ENCODE measurements at places on chromosomes 11 and 22.

DNA sequence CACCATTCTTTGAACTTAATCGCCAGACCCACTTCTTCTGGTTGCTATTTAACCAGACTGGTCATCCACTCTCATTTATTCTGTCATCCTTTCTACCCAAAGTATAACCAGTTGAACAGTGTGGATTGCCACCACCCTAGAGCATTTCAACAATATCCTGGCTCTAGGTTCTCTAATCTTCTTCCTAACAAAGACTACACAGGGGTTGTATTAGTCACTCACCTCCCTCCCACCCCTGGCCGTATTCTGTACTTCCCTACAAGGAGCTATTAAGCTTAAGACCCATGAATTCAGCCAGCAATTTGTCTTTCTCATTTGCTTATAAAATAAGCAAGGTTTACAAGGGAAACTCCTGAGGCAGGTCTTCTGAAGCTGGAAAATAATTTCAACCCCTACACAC, 46.9 kb upstream of the CEP126 start:
- DNase-seq = peak; percentile 35

GRCh38 chr22:45516923-45517675, 14.4 kb downstream of the FBLN1 start:
- no peak for DNase-seq

GRCh38 chr22:28917747-28918549, 34.6 kb downstream of the ZNRF3 start:
- DNase-seq = no peak

DNA sequence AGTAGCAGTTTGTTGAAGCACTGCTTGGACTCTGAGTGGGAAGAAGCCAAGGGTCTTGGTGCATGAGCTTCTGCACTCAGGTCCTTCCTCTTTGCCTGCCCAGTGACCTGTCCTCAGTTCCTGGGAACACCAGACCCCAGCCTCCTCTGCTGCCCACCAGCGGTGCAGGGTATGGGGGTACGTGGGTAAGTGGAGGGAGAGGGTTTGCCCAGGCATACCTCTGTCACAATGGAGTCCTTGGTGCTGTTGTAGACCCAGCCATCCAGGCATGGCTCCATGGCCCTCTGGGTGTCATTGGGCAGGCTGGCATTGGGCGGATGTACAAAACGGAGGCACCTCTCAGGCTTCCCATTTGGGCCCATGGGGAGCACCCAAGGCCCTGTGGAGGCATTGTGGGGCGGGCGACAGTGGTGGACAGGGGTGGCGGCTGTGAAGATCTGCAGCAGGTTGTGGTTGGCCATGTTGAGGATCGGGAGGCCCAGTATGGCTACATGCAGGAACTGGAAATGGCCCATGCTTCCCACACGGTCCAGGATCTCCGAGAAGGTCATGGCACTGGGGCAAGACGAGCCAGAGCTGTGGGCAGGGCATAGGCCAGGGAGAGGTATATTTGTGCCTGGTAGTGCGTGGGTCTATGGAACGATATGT, 1.1 kb downstream of the SLC22A8 start:
- no peak for DNase-seq

DNA sequence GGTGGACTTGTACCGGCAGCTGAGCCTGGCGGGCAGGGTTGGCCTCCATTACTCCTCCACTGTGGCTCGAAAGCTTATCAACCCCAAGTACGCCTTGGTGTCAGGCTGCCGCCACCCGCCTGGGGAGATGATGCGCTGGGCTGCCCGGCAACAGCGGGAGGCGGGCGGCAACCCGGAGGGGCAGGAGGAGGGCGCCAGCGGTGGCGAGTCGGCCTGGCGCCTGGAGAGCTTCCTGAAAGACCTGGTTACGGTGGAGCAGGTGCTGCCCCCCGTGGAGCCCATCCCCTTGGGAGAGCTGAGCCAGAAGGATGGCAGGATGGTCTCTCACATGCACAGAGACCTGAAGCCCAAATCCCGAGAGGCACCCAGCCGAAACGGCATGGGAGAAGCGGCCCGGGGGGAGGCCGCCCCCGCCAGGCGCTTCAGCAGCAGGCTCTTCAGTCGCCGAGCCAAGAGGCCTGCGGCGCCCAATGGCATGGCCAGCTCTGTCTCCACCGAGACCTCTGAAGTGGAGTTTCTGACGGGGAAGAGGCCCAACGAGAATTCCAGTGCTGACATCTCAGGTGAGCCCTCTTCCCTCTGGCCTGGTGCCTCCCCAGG, 26.7 kb downstream of the FAM83F start:
- no peak for DNase-seq

DNA sequence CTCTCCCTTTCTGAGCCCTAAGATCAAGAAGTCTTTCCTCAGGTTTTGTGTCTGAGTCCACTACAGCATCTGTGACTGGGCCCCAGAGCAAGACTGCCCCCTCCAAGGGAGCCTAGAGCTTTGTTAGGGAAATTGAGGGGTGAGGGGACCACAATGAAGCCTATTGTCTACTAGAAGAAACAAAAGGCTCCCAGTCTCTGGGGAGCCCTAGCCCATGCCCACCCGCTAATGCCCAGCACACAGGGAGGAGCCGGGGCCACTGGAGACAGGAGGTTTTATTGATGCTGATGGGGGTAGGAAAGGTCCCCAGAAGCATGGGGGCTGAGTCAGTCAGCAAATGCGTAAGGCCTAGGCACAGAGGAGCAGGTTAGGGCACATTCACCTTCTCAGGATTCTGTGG, 14.0 kb downstream of the RHOG start:
- no peak for DNase-seq

DNA sequence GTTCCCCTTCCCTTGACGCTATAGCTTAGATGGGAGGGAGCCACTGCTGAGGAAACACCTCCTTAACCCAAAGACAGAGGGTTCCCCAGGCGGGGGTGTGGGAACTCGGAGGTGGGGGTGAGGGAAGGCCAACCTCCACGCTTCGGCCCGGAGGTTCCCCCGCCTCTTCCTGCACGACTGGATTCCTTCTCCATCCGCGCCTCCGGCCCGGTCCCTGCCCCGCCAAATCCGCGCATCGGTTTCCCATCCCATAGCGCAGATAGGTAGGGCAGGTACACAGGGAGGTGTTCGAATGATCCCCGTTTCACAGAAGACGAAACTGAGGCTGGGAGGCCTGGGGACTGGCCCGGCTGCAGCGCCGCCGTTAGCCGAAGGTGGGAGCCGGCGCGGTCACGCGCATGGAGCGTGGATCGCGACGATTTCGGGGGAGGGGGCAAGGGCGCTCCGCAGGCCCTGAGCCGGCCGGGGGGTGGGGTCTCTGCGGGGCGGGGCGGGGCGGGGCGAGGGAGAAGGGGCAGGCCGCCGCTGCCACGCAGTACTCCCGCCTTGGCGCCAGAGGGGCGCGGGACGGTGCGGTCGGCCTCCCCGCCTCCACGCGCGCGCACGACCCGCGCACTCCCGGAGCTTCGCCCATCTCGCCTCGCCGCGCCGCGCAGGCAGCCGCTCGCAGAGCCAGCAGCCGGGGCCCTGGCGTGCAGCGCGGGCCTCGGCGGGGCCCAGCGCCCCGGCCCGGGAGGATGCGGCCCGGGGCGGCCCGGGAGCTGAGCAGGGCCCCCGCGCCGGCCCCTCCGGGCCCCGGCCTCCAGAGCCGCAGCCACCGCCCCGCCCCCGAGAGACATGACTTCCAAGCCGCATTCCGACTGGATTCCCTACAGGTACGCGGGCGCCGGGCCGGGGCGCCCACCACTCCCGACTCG, at the start of gene TUB:
Gene TUB, plus strand, starts transcription at position 538 of the 917 bp plus-strand sequence. Its CDS starts 300 bp downstream, at position 838.
- DNase-seq = no peak

DNA sequence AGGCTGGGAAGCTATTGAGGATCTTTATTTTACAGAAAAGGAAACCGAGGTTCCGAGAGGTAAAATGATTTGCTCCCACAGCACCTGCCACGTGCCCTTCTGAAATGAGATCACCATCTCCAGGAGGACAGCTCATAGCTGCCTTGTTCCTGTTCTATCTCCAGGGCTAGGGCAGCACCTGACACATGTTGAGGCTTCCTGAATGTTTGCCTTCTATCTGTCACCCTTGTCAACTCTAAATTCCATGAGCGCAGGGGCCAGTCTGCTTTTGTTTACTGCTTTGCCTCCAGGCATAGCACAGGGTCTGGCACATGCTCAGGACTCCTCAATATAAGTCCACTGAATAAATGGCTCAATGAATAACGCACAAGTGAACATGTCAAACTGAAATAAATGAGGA, 24.1 kb downstream of the ASCC2 start:
- no peak for DNase-seq

DNA sequence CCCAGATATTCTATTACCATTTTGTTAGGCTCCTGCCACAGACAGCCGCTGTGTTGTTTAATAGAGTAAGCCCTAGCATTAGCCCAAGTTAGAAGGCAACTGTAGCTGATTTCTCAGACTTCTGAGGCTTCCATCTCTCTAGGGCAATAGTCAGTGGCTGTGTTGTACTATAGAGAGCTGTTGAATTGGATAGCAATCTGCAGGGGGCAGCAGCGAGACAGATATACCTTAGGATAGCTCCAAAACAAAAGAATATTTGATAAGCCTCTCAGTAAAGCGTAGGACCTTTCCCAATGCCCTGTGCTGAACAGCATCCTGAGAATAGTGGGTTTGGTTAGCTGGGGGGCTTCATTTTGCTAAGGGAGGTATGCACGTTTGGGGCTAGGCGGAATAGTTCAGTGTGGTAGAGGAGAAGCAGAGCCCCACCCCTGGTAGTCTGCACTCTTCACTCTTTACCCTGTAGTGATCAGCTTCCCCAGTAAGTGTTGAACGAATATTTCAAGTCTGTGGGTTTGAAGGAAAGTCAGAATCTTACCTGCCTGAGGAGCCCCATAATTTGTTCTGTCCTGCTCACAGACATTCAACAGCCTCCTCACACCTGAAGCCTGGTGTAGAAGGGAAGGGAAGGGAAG, 515.1 kb downstream of the INSC start:
- no peak for DNase-seq

- no peak for DNase-seq
Measured at GRCh38 chr22:29195964-29196666, 9.6 kb upstream of the EMID1 start.

DNA sequence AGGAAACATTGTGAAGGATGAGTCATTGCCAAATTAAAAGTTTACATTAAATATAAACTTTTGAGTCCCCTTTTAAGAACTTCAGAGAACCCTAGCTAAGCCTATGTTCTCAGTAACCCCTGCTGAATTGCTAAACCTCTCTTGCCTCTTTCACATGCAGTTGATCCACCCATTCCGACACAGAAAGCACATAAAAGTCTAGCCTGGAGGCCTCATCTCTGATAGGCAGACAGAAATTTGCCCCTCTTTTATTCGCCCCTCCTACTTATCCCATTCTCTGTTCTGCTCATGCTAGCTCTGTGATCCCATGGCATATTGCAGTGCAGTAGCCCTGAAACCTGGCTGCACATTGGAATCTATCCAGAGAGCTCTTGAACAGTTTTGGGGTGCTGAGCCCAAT, 58.2 kb upstream of the PDE3B start:
- DNase-seq = no peak

DNA sequence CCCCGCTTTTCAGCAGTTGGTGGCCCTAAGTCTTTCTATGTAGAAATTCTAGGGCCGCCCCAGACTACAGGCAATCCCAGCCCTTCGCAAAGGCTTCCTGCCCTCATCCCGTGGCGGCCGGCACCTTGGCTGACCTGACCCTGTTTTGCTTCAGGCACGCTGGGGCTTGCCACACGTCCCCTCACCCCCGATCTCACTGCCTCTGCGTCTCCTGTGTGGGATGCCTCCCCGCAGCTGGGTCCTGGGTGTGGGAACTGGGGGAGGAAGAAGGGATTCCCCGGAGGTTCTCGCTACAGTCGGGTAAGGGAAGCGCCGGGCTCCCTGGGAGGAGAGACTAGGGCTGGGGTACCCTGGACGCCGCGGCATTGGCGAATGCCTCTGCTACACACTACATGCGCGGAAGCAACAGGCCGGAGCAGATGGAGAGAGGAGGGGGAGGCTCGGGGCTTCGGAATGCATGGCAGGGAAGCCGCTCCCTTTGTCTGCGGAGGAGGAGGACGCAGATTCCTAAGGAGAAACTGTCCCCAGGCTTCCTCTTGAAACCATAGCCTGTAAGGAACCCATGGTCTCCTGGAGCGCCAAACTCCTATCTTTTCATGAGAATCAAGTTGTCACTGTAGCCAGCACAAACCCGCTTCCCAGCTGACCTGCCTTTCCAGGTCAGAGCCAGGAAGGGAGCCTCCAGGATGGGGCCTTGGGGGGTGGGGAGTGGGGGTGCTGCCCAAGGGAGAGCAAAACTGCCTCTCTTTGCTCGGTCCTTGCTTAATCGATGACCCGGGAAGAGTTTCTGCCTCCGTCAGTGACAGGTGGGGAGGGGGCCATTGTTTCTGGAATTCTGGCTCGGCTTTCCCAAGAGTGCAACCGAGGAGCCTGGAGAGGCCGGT, 1.4 kb downstream of the DTX4 start:
- no peak for DNase-seq

- DNase-seq = no peak
Measured at GRCh38 chr11:35376118-35376510, 43.2 kb downstream of the SLC1A2 start.

- no peak for DNase-seq
Measured at GRCh38 chr11:121415856-121416255, 36.3 kb upstream of the SORL1 start.

GRCh38 chr11:31060880-31061279, 308.7 kb downstream of the DCDC1 start:
- no peak for DNase-seq

- no peak for DNase-seq
Measured at GRCh38 chr11:68734111-68734510, 17.2 kb downstream of the TESMIN start.

DNA sequence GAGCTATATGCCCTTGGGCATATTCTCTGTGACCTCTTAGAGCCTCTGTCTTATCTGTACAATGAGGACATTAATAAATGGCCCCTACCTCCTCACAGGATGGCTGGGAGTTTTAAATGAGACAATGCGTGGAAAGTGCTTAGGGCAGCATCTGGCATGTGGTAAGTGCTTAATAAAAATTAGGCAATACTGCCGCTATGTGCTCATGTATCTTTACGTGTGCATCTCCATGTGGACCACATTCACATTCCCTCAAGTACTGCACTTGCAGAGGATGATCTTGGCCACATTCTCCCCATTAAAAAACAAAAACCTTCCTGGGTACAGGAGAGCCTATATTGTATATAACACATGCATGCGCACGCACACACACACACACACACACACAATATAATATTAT, 19.1 kb upstream of the BSX start:
- DNase-seq = no peak

- DNase-seq = peak; percentile 27
Measured at GRCh38 chr11:87290304-87290922, 252.7 kb downstream of the TMEM135 start.

GRCh38 chr22:27175021-27175838, 517.8 kb downstream of the MIAT start:
- no peak for DNase-seq
